ENCODE measurements at places on chromosomes 2 and 18. TPM values are rescaled to one million over a fixed set of nuclear protein-coding genes. Genes with fewer than 3 reads are reported as not detected.
A peak's percentile ranks its signal among the peaks of the same experiment; 100 is the strongest.

GRCh38 chr2:120770641-120771040, 35.0 kb downstream of the GLI2 start:
- DNase-seq: no peak

DNA sequence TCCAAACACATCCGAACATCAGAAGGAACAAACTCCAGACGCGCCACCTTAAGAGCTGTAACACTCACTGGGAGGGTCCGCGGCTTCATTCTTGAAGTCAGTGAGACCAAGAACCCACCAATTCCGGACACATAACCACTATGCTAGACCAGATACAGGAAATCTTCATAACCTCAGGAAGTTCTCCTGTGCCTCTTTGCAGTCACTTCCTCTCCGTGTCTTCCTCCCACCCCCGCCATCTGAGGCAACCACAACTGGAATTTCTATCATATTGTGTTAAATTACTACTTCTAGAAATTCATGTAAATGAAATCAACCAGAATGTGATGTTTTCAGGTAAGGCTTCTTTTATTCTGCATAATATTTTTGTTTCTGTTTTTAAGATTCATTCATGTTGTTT, 631.0 kb upstream of the NXPH2 start:
- DNase-seq: no peak

- peak; percentile 63 for DNase-seq
These were observed 84.8 kb downstream of the VRK2 start for GRCh38 chr2:58131191-58132011.

DNA sequence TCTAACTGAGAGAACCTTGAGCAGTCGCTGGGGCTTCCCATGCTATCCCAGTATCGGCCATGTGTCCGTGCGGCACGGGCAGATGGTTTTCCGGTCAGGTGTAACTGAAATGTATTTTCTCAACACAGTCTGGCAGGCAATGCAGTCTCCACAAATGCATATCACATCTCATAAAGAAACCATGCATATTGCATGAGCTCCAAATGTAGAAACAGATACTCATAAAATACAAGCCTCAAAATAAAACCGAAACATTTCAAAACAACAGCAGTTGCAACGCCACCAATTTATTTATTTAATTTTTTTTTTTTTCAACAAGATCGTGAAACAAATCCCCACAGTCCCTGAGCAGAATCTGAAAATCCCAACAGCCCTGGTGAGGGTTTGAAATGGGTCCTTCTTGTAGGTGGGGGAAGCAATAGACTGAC, 299.4 kb downstream of the LPIN1 start:
- no peak for DNase-seq

DNA sequence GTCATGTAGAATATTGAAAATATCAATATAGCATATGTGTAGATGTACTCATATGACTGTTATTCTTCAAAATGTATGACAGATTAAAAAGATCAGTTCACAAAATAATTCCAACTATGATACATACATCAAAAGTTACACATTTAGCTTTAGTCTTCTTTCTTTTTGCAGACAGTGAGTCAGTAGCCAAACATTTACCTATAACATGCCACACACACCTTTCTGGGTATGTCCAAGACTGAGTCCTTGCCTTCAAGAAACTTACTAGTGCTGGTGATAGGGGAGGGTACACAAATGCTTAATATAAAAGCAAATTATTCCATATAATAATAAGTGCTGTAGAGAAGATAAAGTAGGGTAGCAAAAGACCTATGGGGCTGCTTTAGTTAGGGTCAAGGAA, 152.9 kb upstream of the WDSUB1 start:
- DNase-seq: no peak

DNA sequence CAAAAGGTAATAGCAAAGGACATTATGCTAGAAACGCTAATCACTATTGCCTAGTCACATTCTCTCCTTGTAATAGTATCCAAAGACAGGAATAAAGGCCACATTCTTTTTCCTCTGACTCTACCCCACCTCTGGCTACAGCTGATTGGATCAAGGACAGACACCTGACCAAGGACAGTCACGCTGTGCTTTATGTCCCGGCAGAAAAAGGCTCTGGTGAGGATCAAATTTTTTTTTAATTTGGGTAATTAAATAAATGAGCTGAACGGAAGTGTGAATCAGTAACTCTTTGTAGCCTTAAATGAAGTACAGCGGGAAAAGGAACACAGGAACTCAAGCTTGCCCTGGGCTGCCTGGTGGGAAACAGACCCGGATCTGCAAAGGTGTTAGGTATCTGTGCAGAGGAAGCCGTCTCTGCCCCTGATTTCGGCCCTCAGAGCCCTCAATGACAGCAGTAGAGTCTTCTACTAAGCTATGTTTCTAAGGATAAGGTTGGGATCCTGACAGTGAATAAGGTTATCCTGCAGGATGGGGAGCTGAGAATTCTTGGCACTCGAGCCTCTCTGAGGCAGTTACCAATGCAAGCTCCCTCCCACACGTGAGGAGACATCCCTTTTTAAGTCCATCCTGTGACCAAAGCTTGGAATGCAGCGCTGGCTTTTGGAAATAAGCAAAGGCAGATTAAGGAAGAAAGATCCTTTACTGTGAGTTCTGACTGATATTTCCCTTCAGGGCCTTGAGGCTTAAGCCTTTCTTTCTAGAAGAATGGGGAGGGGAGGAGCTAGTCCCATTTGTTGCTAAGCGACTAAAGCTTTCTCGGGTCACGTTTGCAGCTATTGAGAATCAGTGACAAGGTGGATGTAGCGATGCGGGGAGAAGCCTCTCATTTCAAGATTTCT, 37.8 kb upstream of the IKZF2 start:
- peak; percentile 52 for DNase-seq

- peak; percentile 62 for DNase-seq
These were observed 274.7 kb downstream of the RNF144A start for GRCh38 chr2:7191932-7192331.

Gene FBXO36
- 2.2 TPM for total RNA-seq

Gene SFTPB
- not detected for total RNA-seq

Gene EGR4
- total RNA-seq: not detected

Gene IL18RAP
- not detected for total RNA-seq

Gene CCDC195
- total RNA-seq: not detected

Gene CDK15
- 33.0 TPM for total RNA-seq

Gene CREG2
- not detected for total RNA-seq
